ENCODE measurements at places on chromosomes 11 and 22.
A peak's percentile ranks its signal among the peaks of the same experiment; 100 is the strongest.

DNA sequence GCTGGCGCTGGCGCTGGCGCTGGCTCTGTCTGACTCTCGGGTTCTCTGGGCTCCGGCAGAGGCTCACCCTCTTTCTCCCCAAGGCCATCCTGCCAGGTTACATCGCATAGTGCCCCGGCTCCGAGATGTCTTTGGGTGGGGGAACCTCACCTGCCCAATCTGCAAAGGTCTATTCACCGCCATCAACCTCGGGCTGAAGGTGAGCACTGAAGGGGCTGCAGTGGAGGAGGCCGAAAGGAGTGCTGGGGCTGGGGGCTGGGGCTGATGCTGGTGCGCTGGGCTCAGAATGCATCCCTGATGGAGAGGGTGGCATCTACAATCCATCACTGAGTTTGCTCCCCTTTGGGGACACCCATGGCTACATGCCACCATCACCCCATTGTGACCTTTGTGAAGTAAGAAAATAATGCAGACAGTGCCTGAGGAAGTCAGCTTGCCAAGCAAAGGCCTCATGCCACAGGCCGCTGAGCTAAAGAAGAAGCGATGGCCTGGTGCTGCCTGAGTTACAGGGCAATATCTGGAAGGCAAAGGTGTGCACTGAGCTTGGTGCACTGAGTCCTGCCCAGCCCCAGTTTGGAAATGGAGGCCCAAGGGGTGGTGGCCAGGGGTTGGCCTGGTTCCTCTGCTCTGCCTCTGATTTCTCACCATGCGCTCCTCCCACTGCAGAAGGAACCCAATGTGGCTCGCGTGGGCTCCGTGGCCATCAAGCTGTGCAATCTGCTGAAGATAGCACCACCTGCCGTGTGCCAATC lies 620 bp downstream of the SMPD1 start:
- no peak for DNase-seq

- peak; percentile 35 for DNase-seq
Measured at GRCh38 chr22:45867118-45867905, 109.7 kb downstream of the WNT7B start.

DNA sequence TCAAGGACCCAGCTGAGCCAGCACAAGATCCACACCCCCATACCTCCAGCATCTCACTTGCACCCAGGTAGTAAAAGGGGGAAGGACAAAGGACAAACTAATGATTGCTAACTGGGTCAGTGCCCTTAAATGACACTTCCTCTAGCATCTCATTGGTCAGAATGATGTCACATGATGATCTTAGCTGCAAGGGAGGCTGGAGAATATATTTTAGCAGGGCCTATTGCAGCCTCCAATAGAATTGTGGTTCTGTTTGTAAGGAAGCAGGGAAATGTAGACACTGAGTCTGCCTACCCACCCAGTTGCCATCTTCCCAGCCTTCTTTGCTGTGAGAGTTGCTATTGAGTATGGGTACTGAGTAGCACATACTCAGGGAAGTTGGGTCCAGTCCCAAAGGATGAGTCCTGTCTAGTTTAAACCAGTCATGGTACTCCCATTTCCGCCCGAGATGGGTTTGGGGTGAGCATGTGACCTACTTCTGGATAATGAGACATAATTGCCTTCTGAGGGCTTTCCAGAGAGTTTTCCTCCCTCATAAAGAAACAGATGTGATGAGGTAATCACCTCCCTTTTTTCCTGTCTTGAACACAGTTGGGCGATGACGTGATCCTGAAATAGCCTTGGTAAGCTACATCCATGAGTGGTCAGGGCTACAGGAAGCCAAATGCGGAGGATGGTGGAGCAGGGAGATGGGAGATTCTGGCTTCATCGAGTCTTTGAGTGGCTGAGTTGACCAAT lies 5.5 kb upstream of the DNAL4 start:
- DNase-seq: peak; percentile 73

DNA sequence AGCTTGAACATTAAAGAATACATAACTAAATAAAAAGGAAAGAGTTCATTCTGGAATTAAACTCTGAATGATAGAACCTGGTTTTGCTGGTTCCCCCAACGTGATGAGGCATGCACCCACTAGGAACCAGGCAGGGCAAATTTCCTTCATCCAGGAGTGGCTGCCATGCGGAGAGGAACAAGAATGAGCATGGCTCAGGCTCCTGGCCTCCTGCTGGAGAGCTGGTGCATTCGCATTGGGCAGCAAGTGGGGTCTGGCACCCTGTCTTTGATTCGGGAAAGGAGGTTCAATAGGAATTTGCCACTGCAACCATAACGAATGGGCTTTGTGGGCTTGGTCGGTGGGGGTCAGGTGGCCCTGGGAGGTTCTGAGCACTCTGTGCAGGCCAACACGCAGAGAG lies 169.8 kb upstream of the TENM4 start:
- DNase-seq: no peak

GRCh38 chr11:67024966-67025365 lies 2.0 kb downstream of the SYT12 start:
- no peak for DNase-seq

DNA sequence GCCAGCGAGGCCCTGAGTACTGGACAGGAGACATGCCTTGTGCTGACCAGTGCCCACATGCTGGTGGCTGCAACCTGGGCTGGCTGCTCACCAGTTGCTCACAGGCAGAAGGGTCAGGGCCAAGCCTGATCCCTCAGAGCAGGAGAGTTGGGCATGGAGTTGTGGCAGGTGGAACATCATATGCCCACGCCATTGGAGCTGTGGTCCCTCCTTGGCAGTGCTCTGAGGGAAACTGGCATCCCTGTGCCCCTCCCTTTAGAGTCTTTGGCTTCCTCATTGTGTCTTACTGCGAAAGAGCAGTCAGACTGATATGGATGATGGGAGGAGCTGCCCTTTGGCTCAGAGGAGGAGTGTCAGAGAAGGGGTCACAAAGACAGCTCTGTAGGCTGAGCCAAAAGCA lies 3.1 kb upstream of the MYEOV start:
- no peak for DNase-seq

GRCh38 chr11:40188848-40189247 lies 1270.6 kb downstream of the LRRC4C start:
- peak; percentile 99 for DNase-seq

DNA sequence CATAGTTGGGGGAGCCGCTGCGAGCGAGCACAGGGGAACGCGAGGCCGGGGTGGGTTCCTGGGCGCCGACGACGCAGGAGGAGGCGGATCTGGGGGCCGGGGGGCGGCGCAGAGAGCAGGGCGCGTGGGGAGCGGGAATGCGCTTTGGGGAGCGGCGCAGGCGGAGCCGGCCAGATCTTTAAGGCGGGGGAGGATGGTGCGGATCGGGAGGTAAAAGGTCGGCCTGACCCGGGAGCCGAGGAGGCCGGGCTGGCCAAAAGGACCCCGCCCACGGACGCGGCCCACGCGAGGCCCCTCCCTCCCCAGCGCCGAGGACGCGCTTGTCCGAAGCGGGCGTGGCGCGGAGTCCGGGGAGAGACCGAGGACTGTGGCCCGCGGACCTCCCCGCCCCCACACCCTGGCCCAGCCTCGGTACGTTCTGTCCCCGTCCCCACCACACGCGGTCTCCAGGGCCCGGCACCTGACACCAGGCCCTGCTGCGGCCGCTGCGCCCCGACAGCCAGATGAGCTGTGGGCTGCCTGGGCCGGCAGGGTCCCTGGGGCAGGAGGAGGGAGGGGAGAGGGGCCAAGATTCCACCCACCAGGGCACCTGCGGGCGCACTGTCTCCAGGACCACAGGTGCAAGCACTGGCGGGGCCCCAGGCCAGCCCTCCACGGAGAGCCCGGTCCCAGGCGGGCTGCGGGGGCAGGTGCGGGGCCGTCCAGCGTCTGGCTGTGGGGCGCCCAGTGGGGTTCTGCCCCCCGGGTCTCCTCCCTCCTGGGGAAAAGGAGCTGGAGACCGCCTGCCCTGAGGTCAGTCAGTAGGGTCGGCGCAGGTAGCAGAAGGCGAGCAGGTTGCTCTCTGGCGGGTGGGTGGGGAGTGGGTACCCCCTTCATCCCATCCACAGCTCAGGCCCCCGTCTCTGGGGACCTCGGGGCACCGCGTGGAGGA lies 10.9 kb downstream of the PIM3 start:
- DNase-seq: peak; percentile 75

GRCh38 chr11:74949753-74950137 lies 679 bp downstream of the SPCS2 start:
- DNase-seq: peak; percentile 39

DNA sequence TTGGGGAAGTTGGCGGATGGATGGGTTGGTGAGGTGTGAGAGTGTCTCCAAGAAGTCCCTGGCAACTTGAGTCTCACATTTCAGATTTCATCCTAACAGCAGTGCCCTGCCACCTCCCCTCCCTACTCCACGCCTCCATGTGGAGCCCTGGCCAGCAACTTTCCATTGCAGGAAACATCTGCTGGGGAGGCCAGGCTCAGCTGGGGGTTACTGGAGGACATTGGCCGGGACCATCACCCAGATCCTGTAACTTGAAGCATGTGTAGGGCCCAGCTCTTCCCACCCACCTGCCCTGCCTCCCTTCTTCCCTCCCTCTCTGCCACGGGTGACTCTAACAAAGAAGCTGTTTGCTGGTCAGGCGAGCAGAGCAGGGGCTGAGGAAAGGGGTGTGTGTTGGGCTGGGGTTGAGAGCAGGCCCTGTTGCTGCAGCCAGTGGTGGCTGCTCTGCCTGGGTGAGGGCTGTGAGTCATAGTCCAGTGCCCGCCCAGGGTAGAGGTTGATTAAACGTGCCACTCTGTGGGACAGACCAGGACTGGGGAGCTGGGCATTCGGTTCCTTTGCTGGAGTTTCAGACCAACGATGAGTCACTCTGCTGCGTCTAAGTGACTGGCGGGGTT lies 64.0 kb downstream of the SCN3B start:
- no peak for DNase-seq

DNA sequence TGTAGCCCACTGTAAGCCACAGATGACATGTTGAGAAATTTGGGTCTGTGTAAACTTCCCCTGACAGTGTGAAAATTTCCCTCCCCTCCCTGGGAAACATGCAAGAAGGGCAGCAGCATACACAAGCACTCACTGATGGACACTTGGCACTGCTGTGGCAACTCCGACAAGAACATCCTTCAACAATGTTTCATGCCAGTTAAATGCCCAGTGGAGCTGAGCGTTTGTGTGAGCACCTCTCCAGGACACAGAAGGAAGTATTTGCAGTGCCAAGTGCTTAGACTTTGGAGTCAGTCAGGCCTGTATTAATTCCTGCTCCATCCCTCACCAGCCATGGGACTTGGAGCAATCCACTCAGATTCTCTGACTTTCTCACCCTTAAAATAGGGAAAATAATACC lies 17.7 kb downstream of the C11orf87 start:
- no peak for DNase-seq

DNA sequence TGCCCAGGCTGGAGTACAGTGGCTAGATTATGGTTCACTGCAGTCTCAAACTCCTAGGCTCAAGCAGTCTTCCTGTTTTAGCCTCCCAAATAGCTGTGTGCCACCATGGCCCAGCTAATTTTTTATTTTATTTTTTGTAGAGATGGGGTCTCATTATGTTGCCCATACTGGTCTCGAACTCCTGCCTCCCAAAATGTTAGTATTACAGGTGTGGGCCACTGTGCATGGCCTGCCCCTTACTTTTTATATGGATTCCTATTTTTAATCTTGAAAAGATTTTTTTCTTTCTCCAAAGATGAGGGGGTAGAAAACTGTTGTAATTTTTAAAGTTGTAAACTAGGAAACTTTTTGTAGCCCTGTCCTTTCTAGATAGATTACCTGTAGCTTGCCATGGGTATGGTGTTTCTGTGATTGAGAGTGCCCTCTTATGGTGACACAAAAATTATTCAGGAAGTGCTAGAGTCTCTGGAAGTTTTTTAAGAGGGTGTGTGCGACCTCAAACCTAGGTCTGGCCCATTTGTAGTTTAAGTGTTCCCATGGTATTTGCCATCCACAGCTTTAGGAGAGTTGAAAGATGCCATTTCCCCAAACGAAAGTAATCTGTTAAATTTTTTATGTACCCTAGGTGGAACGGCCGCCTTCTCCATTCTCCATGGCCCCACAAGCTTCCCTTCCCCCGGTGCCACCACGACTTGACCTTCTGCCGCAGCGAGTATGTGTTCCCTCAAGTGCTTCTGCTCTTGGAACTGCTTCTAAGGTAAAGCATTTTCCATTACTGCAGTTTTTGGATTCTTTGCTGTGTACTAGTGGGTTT lies 32.4 kb downstream of the MCAM start:
- DNase-seq: peak; percentile 34

GRCh38 chr22:30183861-30184278 lies 62.7 kb downstream of the LIF start:
- no peak for DNase-seq

DNA sequence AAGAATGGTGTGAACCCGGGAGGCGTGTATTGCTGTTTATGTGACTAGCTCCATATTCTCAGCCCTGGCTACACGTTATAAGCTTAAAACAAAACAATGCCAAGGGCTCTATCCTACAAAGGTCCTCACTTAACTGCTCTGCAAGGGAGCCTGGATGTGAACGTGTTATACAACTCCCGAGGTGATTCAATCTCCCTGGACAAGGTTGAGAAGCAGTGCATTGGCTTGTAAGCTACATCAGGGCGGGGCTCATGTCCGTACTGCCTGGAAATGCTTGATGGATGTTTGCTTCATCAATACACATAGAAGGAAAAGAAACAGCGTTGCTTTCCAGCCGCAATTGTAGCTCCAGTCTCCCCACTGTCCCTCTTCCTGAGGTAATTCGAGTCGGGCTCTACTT lies 256.9 kb upstream of the SYN3 start:
- no peak for DNase-seq

DNA sequence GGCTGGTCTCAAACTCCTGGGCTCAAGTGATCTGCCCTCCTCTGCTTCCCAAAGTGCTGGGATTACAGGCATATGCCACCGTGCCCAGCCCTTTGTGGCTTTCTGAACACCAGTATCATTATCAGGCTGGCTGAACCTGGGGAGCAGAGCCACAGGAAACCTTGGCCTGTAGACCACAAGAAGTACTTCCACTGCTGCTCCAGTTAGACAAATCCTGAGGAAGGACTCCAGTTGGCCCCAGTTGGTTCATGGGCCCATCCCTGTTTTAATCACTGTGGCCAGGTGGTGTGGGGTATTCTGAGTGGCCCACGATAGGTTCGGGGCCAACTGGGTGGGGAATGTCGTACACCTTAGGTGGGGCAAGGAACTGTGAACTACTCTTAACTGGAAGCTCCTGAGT lies 5.5 kb upstream of the DUSP18 start:
- no peak for DNase-seq

GRCh38 chr22:21866833-21867527 lies 465 bp downstream of the MAPK1 start:
- DNase-seq: peak; percentile 82

Measured in NCI-H69 (cell line).